ENCODE measurements at places on chromosomes 7 and 10. TPM values are rescaled to one million over a fixed set of nuclear protein-coding genes. Genes with fewer than 3 reads are reported as not detected.

Gene MAGI2
- polyA plus RNA-seq = 37.9 TPM

Gene FAM25A
- not detected for polyA plus RNA-seq

- no peak for DNase-seq
Observed at GRCh38 chr7:28230261-28230660, 49.7 kb upstream of the JAZF1 start.

- DNase-seq = no peak
Observed at GRCh38 chr7:41628901-41629300, 74.0 kb downstream of the INHBA start.

Measured in right renal pelvis (tissue), 4 donors.